ENCODE measurements at places on chromosomes 1 and 21.

DNA sequence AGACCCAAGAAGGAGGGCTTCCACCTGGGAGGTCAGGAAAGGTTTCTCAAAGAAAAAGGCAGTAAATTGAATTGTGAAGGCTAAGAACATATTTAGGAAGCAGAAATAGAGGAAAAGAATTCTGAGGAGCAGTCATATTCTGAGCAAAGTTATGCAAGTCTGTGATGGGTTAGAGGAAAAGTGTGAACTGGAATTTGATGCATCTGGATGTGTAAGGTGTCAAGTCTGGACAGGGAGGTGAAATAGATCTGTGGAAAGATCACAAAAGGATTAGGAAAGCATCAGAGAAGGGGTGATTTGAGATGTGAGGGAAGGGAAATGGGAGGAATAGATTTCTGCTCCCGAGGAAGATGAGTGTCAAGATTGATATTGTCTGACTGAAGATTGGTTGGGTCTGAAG lies 18.1 kb upstream of the PRDM2 start:
- DNase-seq = no peak

GRCh38 chr1:42806593-42806992 lies 10.3 kb upstream of the ERMAP start:
- DNase-seq = no peak

DNA sequence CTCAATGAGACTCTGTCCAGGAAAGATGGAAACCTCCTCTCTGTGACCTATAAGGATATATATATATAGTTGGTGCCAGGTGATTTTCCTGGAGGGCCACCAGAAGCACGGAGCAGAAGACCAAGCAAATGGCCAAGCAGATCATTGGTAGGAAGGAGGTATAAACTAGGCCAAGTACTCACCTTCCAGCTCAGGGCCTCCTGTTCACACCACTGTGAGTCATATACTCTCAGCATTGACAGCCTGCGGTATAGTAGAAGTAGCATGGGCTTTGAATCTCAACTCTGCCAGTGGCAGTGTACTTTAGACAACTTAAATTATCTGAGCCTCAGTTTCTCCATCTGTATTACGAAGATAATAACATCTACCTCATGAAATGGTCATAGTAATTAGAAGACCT lies 15.4 kb downstream of the IL12RB2 start:
- no peak for DNase-seq

DNA sequence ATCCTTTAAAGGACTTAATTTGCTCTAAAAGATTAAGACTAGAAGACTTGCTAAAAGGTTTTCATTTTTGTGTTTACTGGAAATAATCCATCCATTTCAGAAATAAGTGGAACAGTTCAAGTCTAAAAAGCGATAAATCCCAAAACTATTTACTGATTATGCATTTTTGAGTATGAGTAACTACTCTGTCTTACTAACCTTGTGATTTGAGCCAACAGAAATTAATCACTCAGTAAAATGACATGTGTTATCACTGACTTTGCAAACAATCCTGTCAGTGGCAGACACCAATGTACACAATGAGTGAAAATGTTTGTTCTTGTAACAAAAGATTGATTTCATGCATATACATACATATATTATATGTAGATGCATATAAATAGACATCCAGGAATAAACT lies 218.0 kb downstream of the DENND1B start:
- no peak for DNase-seq

GRCh38 chr1:232422098-232422497 lies 207.8 kb downstream of the SIPA1L2 start:
- no peak for DNase-seq

- peak; percentile 48 for DNase-seq
Observed at GRCh38 chr1:241639623-241640148, 483 bp downstream of the CHML start.

DNA sequence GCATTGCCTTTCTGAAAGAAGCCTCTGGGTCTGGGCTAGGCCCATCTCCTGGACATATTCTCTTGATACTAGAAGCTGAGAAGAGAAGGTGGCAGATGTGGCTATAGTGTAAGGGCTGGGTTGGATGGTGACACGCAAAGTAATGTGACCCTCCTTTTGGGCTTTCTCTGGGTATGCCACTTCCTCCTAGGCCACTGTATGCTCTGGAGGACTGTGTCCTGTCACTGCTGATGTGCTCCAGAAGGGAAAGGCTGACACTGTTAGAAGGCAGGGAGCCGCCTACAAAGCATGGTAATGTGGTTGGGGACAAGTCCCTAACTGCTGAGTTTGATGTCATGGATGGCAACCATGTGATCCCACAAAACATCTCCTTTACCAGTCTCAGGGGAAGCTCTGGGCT lies 112.1 kb downstream of the BCAR3 start:
- no peak for DNase-seq
